ENCODE measurements at places on chromosomes 1 and 21.
A peak's percentile ranks its signal among the peaks of the same experiment; 100 is the strongest.

DNA sequence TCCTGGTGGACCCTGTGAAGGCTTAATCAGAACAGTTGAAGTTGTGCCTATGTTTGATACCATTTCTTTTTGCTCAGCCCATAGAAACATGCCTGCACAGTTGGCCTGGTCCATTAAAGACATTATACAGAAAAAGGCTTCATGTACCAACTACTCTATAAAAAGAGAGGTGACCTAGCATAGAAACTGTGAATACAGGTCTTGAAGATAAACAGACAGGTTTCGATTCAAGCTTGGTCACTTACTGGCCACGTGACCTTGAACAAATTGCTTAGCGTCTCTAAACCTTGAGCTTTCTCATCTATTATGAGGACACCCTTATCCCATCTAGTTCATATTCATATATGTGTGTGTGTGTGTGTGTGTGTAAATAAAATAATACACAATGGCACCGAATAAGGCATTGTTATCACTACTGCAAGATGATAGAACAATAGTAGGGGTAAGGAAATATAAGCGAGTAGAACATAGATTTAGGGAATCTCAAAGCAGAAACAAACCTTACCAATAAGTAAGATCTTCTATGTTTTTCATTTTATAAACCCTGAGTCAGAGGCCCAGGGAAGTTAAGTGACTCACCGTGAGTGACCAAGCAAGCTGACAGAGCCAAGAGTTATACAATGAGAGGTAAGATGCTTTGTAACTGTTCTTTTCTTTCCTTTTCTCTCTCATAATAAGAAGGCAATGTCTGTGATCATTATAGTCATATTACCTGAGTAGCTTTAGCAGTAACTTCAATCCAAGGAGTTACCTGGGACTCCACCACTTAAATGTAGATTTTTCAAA, 476.8 kb upstream of the DEPDC1 start:
- no peak for DNase-seq

DNA sequence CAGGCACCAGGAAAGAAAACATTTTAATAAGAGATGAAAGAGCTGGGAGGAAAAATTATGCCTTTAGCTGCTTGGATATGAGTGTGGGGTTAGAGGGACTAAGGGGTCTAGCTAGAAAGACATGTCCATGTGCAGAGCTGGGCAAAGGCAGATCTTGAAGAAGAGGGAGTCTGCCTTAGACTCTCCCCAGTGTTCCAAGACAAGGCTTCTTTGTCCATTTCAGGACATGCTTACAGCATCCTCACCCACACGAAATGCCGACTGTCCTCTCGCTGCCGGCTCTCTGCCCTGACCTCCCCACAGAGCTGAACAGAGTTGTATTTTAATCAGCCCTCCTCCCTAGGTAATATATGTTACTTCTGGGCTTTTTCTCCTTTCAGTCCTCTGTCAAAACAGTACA, 100.7 kb upstream of the ATP1B1 start:
- DNase-seq: no peak

DNA sequence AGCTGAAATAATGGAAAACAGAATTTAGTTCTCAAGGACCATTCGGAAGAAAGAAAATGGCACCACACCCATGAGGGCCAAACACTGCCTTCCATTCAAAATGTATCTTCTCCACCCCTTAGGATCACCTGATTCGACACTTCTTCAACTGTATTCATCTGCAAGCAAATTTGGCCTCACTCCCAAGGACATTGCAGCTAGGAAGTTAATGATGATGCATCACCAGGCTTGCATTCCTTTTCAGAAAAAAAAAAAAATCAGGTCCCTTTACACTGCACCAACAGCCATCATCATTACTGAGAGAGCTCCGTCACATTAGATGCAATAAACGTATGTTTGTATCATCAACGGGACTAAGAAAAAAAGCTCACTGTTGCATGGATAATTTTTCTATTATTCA, 368.3 kb downstream of the PCP4 start:
- DNase-seq: no peak

GRCh38 chr1:229093238-229093540, 177.7 kb upstream of the RAB4A start:
- DNase-seq: no peak

GRCh38 chr1:77313491-77313890, 31.7 kb downstream of the AK5 start:
- peak; percentile 56 for DNase-seq
